ENCODE measurements at places on chromosomes 6 and 20.

- DNase-seq, result no peak
Observed at GRCh38 chr20:61052776-61053442, 199.2 kb upstream of the CDH4 start.

- DNase-seq, result no peak
Observed at GRCh38 chr6:169969372-169970099, 218.1 kb downstream of the ERMARD start.

DNA sequence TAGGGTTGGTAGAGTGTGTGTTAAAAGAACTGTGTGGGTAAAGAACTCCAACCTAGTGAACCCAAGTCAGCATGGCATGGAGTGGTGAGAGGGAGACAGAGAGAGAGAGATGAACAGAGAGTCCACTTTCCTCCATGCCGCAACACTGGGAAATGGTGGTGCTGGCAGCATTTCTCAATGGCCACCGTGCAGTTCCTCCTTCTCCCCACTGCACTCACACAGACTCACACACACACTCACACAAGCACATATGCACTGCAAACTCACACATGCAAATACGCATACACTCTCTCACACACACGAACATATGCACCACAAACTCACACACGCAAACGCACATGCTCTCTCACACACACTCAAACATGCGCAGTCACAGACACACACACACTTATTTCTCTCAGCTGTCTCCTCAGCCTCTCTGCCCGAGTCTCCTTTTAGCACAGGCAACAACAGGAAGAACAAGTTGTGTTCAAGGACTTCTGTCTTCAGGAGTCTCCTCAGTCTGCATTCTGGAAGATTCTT is 66.5 kb upstream of the LY86 start:
- DNase-seq, result no peak

GRCh38 chr6:130405549-130405948 is 39.7 kb downstream of the TMEM200A start:
- no peak for DNase-seq

DNA sequence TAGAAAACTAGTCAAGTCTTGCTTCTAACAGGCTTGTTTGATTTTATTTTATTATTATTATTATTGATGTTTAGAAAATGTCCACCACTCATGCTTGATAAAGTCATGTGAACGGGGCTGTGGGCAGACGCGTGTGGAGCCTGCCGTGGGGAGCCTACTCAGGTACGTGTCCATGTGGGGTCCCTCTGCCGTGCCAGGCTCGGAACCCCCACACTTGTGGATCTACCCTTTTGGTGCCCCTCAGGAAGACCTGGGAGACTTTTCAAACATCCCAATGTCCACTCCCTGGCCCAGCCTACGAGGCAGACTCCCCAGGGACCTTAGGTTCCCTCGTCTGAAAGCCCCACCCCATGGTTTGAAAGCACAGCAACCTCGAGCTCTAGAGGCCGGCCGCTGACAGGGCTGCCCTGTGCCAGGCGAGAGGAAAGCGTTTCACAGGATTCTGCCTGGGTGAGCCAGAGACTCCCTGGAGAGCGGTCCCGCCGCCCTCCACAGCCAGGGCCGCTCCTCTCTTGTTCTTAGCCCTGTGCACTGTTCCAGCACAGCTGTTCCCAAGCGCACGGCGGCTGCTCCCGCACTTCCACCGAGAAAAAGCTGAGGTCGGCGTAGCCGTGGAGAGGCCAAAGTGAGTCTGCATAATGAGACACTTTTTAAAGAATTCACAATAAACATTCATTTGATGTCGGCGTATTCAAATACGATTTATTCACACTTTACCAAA is 249.7 kb downstream of the TTLL2 start:
- DNase-seq, result no peak

- peak; percentile 6 for DNase-seq
Observed at GRCh38 chr6:81939766-81940165, 187.3 kb upstream of the TENT5A start.

DNA sequence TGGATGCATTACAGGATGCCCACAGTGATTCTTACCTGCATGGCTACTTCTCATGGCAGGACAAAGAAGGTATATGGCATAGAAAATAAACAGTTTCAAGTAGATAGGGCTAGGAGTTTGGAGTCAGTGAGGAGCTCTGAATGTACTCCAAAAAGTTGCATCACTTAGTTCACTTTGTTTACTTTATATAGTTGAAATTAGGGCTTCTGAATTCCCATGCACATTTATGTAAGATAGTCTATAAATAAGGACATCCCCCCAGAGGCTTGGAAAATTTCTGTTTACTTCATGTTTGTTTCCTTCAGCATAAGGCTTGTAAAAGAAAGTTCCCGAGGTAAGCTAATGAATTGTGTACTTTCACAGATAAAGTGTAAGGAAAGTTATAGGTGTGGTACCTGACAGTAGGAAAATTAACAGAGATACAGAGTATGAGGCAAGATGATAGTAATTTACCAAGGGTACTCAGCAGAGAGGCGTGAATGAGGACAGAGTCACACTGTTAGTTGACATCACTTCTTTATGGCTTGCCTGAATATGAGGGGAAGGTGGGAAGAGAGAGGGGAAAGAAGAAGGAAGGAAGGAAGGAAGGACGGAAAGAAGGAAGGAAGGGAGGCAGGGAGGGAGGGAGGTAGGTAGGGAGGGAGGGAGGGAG is 51.1 kb downstream of the ADTRP start:
- no peak for DNase-seq

- DNase-seq, result no peak
Observed at GRCh38 chr6:45057711-45058110, 270.4 kb upstream of the RUNX2 start.

DNA sequence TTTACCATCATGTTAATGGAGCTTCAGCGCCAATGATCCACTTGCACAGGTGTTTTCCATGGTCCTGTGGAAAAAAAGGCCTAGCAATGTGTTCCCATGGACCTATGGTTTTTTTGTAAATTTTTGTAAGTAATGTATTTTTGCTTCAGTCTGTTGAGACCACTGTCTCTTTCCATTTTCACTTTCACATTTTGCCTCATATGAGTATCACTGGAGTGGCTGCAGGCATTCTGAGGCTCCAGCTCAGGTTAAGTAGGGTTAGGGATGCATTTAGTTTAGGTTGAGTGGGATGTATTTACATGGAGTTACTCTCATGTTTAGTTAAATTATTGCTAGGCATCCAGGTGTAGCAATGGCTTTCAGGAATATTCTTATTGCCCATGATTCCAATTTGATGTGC is 19.2 kb upstream of the LMBRD1 start:
- DNase-seq, result no peak

- no peak for DNase-seq
Observed at GRCh38 chr6:148074738-148075137, 267.9 kb upstream of the SASH1 start.

DNA sequence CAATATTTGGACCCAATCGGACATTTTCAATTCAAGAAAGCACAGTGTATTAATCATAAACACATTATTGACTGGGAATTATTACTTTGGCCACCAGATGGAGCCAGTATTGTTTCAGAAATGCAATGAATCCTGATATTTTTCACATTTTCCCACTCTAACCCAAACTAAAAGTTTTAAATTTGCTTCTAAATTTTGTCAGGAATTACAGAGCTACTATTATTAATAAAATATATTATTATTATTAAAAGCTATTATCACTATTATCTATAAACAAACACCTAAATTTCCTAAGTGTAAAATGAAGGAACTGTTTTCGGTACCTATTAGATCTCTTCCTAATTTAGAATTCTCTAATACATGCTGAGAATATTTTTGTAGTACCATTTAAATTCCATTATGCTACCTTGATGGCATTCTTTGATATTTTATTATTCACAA is 245.3 kb downstream of the OGFRL1 start:
- DNase-seq, result no peak

- no peak for DNase-seq
Observed at GRCh38 chr20:12975833-12976608, 32.8 kb upstream of the SPTLC3 start.

GRCh38 chr20:25356271-25356933 is 34.2 kb downstream of the ABHD12 start:
- no peak for DNase-seq

DNA sequence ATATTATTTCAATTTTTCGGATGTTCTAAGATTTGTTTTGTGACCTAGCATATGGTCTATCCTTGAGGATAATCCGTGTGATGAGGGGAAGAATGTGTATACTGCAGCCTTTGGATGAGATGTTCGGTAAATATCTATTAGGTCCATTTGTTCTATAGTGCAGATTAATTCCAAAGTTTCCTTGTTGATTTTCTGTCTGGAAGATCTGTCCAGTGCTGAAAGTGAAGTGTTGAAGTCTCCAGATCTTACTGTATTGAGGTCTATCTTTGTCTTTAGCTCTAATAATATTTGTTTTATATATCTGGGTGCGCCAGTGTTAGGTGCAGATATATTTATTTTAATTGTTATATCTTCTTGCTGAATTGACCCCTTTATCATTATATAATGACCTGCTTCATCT is 32.2 kb upstream of the SNAP91 start:
- no peak for DNase-seq

GRCh38 chr20:50446351-50447101 is 63.7 kb upstream of the PTPN1 start:
- DNase-seq, result no peak

- no peak for DNase-seq
Observed at GRCh38 chr20:42138729-42139128, 520.6 kb upstream of the CHD6 start.

DNA sequence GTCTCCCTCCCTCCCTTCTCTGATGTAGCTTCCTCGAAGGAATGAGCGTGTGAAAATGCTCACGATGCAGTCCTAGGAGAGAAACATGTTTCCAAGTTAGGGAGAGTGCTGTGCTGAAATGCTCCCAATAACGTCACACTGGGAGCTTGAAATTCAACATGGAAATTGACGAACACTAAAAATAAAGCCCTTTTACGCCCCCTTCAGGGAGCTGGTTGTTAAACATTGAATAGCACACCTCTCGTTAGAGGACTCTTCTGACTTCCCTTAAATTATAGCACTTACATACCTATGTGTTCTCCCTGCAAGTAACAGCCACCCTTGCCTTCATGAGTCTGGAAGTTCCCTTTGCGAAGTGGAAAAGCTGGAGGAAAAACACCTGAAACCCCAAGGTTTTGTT is 88.6 kb downstream of the BFSP1 start:
- no peak for DNase-seq

GRCh38 chr6:96066376-96066775 is 50.6 kb downstream of the FUT9 start:
- DNase-seq, result no peak

- no peak for DNase-seq
Observed at GRCh38 chr6:138857775-138858174, 61.9 kb downstream of the ECT2L start.

- no peak for DNase-seq
Observed at GRCh38 chr6:46628976-46629375, 23.6 kb downstream of the CYP39A1 start.

DNA sequence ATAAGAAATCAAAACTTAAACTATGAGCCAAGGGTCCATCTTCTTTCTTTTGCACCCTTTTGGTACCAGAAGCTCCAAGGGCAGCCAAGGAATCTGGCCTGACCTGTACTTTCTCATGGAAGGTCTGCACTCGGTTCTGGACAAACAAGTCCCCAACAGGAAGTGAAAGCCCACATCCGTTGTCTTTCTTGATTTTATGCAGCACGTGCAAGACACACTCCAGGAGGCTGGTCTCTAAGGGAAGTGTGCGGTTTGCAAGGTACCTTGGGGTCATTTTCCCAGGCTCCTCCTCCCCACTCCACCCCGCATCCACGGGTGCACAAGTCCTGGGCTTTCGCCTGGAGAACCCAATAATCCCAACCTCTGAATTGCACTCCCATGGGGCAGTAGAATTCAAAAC is 101.9 kb downstream of the NFATC2 start:
- DNase-seq, result no peak

GRCh38 chr20:23923891-23924435 is 44.4 kb upstream of the CST5 start:
- no peak for DNase-seq

DNA sequence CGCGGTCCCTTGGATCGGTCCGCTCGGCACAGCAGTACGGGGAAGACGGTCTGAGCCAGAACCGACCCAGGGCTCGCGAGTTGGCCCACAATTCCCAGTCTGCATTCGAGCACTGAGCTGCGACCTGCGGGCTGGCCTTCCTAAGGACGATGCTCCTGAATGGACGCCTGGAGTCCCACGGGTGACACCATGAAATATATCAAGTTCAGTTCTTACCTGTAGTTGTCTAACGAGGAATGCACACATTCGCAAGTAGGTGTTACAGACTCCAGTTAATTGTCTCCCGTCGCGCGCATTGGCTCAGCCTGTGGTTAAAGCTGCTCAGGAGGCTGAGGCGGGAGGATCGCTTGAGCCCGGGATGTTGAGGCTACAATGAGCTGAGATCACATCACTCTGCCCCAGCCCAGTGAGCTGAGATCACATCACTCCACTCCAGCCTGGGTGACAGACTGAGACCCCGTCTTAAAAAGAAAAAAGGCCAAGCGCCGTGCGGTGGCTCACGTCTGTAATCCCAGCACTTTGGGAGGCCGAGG is 802 bp downstream of the PEX7 start:
- no peak for DNase-seq

- no peak for DNase-seq
Observed at GRCh38 chr6:22366214-22366613, 69.4 kb upstream of the PRL start.

DNA sequence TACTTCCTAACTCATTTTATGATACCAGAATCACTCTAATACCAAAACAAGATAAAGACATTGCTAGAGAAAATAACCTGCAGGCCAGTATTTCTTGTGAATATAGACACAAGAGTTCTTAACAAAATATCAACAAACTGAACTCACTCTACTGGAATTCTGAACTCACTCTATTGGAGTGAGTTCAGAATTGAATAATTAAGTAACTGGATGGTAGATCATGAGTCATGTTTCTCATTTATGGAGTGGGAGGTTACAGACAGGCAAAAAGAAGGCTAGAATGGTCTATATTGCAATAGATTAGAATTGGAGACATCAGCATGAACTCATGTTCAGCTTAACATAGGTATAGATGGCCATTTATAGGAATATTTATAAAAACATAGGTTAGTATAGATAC is 26.6 kb upstream of the C6orf58 start:
- DNase-seq, result peak; percentile 8

GRCh38 chr6:44128020-44128917 is 915 bp downstream of the TMEM63B start:
- no peak for DNase-seq

- no peak for DNase-seq
Observed at GRCh38 chr6:126300126-126300525, 39.8 kb upstream of the CENPW start.

GRCh38 chr6:133203344-133203697 is 37.8 kb upstream of the EYA4 start:
- no peak for DNase-seq

All from NCI-H226 (cell line).